Stimulated activated CD8-positive, alpha-beta memory T cell treated with anti-CD3 and anti-CD28 coated beads, Interleukin-7, amount 100 ng/mL, for 1 hour (primary cell): ENCODE measurements at places on chromosomes 13 and 19.

DNA sequence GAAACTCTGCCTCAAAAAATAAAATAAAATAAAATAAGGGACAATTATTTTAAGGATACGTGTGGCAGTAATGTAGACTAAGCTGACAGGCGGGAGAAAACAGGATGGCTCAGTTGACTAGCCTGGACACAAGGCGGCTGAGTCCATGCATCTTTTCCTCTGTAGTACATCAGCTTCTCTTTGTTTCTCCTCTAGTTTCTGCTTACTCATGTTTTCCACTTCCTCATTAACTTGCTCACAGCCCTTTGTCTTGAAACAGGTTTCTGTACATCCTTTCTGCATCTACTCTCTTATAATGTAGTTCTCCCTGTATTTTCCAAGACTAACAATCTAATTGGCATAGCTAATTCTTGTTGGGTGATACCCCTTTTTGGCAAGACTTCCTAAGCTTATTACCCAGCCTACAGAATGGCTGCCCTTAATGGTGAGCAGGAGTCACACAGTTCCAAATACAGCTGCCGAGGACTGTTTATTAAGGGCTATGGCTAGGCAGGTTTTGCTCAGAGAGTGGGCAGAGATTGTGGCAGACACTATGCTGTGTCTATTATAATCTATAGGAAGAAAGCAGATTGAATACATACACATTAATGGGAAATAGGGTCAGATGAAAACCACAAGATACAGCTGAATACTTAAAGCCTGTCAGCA, 58.7 kb upstream of the KLF5 start:
- no peak for DNase-seq

DNA sequence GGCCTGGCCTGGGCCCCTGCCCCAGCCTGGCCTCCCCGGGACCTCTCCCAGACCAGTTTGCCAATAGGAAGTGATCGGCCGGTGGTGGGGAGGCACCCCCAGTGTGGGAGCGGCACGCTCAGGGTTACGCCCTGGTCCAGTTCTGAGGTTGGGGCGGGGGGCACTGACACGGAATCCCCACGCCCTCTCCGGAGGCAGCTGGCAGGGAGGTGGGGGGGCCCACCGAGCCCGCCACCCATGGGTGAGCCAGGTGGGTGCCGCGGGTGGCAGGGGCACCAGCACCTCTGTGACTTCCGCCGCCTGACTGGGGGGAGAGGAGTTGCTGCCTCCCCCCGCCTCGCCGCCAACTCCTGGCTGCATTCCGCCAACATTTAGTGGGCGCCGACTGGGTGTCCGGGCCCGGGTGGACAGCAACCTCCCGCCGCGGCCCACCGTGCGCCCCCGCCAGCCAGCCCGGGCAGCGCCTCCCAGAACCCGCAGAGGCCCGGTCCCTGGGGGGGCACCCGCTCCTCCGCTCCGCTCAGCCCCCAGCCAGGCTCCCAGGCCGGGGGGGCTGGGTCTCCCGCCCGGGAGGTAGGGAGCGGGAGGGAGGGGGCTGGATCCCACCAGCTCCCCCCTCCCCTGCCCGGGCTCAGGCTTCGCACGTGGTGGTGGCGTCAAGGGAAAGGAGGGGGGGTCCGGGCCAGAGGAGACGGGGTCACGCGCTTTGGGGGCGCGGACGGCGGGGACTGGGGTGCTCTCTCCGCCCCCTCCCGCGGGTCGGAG, 2.0 kb downstream of the ZBTB7A start:
- DNase-seq, result no peak

DNA sequence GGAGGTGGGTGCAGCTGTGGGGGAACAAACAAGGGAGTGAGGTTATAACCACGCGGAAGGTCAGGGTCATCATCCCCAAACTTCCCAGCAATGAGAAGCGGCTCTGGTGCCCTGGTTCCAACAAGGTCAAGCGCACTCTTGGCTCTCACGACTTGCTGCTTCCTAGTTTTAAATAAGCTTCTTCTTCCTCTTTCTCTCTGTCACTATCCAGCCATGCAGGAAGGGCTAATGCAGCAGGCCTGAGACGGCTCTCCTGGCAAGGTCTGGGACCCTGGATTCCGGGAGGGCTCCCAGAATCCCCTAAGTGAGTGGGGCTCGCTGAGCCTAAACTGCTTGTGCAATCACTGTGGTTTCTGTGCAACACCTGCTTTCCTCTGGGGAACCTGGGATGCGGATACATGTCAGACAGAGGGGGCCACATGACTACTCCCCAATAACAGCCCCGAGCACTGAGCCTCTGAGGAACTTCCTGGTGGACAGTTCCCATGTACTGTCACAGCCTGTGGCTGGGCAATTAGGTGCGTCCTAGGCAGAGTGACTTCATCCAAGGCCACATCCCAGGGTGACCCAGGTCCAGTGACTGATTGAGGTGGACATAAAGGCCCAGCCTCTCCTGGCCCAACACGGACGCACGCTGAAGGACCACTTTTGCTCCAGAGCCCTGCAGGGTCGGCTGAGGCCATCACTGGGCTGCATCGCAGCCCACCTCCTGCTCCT, 24.2 kb downstream of the VRK3 start:
- no peak for DNase-seq

DNA sequence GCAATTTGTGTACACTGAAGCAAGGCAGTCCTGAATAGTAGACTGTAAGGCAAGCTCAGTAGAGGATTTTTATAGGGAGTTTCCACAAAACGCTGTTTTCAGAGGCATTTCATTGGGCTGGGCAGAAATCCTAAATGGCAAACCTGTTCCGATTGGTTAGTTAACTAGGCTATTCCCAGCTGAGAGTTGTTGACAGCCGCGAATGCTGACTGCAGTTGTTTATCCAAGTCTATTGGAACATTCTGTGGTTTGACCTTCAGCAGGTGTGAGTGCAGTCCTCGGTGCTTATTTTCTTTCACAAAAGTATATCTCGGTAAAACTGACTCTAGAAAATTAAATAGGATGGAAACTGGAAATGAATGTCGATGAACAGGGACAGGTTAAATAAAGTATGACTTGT, 45.4 kb downstream of the TPT1 start:
- no peak for DNase-seq

- DNase-seq, result no peak
Measured at GRCh38 chr19:50451223-50451534, 18.5 kb downstream of the MYBPC2 start.

DNA sequence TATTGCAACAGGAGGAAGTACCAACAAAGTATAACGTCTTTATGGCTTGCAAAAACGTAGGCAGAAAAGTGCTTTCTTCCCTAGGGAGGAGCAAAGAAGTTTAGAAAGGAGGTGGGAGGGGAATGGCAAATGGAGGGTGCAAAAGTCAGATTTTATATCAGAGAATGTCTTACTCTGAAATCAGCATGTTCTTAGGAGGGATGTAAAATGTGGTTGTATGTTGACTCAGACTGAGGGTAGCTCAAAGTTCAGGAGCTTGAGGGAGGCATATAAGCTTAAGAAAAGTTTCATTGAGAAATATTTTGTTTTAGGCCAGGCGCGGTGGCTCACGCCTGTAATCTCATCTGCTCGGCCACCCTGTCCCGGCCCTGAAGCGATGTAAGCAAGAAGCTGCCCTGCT, 1.7 kb downstream of the ZNF90 start:
- DNase-seq, result no peak

GRCh38 chr19:13172346-13173138, 22.3 kb downstream of the IER2 start:
- DNase-seq, result no peak

- no peak for DNase-seq
Measured at GRCh38 chr13:60332682-60333081, 64.3 kb upstream of the TDRD3 start.

- no peak for DNase-seq
Measured at GRCh38 chr13:100447831-100448230, 140.8 kb downstream of the GGACT start.

GRCh38 chr19:33508941-33509614, 12.5 kb downstream of the PEPD start:
- no peak for DNase-seq

DNA sequence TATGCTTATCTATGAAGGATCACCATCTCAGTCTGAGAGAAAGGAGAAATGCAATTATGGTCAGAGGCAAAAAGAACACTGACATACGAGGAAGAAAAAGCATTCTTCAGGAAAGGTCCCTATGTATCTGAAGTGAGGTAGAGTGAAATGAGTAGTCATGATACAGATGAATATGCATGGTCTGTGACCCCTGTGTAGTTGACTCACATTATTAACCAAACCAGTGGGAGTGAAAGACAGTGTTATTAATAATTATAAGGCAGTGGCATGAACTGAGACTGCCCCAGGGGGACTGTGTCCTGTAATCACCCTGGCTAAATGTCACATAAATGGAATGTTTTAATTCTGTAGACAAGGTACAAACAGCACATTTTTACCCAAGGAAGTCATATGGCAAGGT, 1320.2 kb upstream of the PCDH9 start:
- DNase-seq, result no peak

- DNase-seq, result no peak
Measured at GRCh38 chr13:110546378-110546777, 15.1 kb downstream of the RAB20 start.

DNA sequence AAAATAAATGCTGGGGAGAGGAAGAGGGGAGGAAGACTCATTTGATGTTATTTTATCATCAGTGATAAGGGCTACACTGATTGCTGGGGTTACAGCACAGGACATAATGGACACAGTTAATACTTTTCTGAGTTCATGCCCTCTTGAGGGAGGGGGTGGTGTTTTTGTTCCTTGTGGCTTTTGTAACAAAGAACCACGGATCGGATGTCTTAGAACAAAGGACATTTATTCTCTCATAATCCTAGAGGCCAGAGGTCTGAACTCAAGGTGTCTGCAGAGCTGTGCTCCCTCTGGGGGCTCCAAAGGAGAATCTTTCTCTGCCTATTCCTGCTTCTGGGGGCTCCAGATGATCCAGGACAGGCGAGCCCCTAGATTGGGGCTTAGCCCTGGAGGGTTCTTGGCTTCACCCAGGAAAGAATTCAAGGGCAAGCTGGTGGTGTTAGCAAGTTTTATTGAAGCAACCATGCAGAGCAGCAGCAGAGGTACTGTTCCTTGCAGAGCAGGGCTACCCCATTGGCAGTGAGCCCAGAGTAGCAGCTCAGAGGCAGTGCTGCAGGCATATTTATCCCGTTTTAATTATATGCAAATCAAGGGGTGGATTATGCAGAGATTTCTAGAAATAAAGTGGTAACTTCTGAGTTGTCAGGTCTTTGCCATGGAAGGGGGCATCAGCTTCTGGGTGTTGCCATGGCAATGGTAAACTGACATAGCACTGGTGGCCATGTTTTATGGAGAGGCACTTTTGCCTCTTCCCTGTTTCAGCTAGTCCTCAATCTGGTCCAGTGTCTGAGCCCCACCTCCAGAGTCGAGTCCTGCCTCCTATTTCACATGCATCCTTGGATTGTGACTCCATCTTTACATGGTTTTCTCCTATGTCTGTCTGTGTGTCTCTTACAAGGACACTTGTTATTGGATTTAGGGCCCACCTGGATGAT, 18.0 kb downstream of the VAV1 start:
- no peak for DNase-seq

DNA sequence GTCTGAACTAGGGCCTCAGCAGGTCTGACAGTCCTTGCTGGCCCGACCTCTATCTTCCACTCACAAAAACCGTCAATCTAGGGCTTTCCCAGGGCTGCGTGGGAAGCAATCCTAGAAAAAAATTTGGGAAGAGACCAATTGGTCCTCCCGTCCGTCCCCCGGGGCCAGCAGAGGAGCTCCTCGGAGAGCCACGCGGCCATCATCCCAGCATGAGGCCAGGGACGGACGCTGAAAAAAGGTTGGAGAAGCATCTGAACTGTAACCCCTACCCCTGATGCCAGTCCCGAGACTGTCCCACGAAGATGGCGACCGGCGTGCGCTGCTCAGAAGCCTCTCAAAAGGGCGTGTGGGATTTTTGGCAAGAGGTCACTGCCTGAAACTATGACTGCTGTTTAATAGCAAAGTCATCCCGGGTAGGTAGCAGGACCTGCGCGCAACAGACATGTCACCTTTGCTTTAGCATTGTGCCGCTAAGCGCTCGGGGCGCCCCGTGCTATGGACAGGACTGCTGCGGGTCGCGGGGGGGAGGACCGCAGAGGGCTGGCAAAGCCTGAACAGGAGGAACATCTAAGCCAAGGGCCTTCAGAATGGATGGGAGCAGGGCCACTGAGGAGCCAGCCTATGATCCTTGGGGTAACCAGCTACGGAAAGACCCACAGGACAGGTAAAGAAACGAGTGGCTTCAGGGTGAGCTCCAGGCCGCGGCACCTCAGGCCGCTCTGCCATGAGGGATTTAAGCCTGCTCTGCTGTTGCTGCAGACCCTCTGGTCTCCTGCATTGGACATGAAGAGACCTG, 10.6 kb downstream of the AKAP8 start:
- DNase-seq, result no peak

GRCh38 chr19:50322234-50322633, 6.9 kb downstream of the KCNC3 start:
- DNase-seq, result no peak

DNA sequence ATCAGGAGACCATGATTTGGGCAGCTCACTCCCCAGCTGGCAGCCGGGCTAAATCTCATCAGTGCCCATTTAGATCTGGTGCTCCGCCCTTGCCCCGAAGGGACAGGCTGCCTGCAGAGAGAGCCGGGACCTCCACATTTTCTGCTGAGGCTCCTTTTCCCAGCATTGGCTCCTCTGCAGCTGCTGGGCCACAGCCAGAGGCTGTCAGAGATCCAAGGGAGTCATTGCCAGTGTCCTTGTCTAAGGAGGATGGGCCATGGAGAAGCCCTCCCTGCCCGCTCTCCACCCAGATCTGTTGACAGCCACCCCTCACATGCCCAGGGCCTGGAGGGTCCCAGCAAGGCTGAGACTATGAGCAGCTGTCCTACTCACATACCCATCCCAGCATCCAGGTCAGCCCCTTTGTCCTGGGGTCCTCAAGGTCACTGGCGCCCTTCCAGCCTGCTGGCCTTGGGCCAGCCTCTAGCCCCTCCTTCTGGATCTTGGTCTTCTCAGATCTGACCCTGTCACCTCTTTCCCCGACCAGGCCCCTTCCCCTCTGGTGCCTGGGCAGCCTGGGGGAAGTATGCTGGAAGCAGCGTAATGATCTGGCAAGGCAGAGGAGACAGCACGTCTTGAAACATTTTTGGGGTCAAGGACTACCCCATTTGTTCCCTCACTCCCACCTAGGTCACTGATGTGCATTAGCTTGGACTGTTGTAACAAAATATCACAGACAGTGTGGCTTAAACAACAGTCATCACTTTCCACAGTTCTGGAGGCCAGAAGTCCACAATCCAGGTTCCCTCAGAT, 7.9 kb downstream of the PIN1 start:
- no peak for DNase-seq
